ENCODE measurements at places on chromosomes 11 and 22.

DNA sequence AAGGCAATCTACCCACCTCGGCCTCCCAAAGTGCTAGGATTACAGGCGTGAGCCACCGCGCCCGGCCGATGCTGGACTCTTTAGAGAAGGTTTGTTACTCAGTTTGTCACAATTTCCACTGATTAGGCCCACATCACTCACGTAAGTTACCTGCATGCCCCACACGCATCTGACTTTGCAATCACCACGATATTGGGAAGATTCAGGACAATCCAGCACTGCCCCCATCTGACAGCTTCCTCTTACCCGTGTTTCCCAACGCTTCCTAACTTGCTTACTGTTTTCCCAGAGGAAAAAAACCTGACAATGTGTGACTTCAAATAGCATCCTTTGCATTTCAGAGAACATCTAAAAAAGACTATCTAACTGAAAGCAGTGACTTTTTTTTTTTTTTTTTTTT lies 21.8 kb upstream of the EIF3M start:
- no peak for DNase-seq

DNA sequence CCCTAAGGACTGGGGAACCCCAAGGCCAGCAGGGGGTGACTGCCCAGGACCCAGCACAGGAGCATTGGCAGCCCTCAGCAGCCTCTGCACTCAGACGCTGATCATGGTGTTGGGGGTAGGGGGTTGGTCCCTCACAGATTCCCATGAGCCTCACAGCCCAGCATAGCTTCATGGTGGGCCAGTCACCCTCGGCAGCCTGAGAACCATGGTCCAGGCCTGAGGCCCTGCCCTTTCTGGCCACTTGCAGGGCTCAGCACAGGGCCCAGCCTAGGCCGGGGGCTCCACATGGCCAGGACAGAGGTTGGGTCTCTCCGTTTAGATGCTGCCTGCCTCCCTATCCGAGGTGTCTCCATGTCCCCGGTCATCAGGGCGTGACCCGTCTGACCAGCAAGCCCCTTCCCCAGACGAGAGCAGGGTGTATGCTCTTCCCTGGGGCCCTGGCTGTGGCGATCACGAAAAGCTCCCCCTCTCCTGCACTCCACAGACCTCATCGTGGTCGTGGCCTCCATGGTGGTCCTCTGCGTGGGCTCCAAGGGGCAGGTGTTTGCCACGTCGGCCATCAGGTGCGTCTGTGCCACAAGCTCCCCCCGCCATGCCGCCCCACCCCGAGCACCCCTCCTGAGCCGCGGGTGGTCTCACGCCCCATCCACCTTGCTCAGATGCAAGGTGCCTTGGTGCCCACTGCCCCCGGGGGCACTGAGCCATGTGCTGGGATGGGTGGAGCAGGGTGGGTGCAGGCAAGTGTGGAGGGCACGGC lies 126.2 kb downstream of the KCNQ1 start:
- no peak for DNase-seq

- no peak for DNase-seq
Observed at GRCh38 chr22:41343717-41344116, 38.0 kb upstream of the TEF start.

DNA sequence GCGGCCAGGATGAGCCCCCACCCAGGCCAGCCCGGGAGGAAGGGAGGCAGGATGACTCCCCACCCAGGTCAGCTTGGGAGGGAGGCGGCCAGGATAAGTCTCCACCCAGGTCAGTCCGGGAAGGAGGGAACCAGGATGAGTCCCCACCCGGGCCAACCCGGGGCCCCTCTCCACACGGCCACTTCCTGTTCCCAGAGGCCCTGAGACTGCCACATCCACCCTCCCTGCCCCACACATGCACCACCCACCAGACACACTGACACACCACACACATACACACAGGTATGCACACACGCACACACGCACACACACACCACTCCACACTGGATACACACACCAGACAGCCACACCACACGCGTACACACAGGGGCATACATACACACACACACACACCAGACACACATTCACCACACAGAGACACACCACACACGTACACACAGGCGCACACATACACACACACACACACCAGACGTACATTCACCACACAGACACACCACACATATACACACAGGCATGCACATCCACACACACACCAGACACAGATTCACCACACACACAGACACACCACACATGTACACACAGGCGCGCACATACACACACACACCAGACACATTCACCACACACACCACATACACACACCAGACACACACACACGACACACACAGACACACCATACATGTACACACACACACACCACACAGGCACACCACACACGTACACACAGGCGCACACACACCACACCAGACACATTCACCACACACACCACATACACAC lies 84.9 kb upstream of the PRR5 start:
- no peak for DNase-seq

GRCh38 chr11:30652801-30653200 lies 66.6 kb upstream of the MPPED2 start:
- no peak for DNase-seq
